Stimulated activated CD4-positive, alpha-beta T cell treated with anti-CD3 and anti-CD28 coated beads, Interleukin-2, amount 100 ng/mL, for 4 hours (primary cell): ENCODE measurements at places on chromosomes 1 and 21.

DNA sequence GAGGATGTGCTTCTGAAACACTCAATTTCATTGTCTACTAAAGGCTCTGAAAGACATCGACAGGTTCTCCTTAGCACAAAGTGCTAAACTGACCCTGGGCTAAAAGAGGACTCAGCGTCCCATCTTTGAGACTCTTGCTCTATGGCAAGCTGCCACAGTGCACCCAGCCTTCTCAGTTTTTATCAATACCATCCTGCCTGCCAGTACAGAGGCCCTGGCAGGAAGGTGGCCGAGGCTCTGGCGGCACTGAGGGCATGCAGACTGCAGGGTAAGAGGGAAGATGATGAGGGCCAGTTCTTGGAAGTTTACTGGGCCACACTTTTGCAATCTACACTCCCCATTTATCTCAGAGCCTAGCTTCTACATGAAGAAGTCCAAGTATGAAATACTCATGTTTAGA lies 5.3 kb downstream of the OLFML2B start:
- no peak for DNase-seq

- DNase-seq = no peak
Measured at GRCh38 chr1:178521241-178521640, 8.3 kb downstream of the TEX35 start.

GRCh38 chr1:87961992-87962391 lies 633.3 kb downstream of the LMO4 start:
- DNase-seq = no peak

- DNase-seq = no peak
Measured at GRCh38 chr1:97926017-97926708, 5.3 kb upstream of the DPYD start.

- no peak for DNase-seq
Measured at GRCh38 chr21:44405948-44406872, 49.1 kb upstream of the LRRC3 start.

DNA sequence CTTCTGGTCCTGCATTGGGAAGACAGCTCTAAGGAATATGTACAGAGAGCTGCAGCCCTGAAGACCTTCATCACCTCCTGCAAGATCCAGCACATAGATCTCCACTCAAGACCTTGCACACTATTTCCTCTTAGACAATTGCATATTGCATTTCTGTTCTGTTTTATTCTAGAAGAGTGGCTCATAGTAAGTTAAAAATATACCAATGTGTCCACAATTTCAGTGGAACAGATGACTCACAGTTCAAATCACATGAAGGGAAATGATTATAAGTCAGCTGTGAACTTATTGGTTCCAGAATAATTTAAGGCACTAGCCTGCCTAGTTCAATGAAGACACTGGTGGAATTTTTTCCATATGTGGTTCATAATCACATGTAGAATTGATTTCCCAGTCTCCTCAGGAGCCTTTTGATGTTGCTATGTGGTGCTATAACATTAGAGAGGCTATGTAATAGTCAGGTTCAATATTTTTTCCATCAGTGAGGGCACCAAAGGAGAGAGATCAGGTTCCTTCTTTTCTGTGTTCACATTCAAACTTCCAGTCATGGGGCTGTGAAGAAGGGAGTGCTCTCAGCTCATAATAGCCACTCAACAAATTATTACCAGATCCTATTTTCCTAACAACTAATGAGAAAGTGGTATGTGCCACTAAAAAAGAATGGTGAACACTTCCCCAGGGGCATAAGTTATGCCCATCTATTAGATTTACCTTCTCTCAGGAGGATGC lies 9.8 kb upstream of the AK5 start:
- DNase-seq = no peak

- no peak for DNase-seq
Measured at GRCh38 chr1:2236695-2237677, 8.9 kb downstream of the SKI start.
